ENCODE measurements at places on chromosomes 16 and 17.

DNA sequence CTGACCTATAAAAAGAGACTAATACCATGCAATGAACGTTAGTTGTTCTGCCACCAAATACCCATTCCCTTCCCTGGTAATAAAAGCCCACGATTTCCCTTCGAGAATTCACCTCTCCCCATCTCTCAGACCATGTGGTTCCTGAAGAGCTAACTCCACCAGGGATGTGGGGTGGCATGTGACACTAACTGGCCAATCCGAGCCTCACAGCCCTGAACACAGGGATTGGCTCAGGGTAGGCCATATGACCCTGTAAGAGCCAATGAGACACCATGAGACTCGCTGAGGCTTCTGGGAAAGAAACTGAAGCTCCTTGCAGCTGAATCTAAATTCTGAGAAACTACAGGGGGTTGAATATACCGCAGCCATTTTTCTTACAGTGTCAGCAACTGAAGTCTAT, 21.1 kb downstream of the HELZ start:
- DNase-seq: no peak

GRCh38 chr17:12114686-12115418, 94.2 kb downstream of the MAP2K4 start:
- no peak for DNase-seq

- no peak for DNase-seq
Measured at GRCh38 chr16:47043200-47043599, 69.7 kb upstream of the DNAJA2 start.

DNA sequence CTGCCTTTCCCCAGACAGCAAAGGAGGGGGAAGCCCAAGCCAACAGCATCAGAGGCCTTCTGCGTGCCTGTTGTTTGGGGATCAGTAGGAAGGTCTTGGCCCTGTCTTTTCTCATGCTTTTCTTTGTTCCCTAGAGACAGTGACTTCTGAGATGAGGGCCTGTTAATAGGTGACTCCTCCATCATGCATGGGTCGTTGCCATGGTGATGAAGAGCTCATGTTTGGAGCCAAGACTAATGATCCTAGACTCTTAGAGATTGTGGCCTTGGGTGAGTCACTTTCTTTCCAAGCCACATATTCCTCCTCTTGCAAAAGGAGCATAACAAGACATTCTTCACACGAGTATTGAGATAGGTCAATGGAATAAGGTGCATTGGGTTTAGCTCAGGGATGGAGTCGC, 201.1 kb upstream of the ASIC2 start:
- no peak for DNase-seq

GRCh38 chr17:42568341-42569111, 1.6 kb downstream of the MLX start:
- no peak for DNase-seq

DNA sequence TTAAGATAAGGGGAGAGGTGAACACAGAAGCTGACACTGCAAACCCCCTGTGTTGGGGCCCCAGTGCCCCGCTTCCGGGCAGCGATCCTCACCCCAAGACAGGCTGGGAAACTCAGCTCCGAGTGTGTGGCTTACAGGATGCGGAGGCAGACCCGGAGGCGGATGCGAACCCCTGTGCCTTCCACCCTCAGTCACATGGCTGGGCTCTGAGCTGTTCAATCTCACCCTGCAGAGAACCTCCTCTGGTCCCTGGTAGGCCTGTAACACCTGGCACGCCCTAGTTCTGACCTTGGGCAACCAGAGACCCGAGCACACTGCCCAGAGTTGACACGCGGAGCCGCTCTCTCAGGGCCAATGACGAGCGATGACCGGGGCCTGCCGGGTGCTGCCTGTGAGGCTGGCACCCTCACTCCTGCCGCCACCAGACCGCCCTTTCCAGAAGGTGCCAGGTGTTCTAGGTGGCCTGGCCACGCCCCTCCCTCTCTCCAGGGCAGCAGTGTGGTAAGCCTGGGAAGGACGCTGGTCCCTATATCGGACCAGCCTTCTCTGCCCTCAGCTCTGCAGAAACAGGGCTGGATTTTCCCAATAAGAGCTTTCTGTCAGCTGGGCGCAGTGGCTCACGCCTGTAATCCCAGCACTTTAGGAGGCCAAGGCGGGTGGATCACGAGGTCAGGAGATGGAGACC, 23.3 kb downstream of the MEAK7 start:
- DNase-seq: no peak

GRCh38 chr17:79548116-79548515, 62.7 kb downstream of the RBFOX3 start:
- DNase-seq: no peak

- DNase-seq: no peak
Measured at GRCh38 chr17:39195568-39196160, 1.8 kb downstream of the CACNB1 start.

GRCh38 chr16:13968835-13969234, 48.9 kb downstream of the ERCC4 start:
- DNase-seq: no peak

DNA sequence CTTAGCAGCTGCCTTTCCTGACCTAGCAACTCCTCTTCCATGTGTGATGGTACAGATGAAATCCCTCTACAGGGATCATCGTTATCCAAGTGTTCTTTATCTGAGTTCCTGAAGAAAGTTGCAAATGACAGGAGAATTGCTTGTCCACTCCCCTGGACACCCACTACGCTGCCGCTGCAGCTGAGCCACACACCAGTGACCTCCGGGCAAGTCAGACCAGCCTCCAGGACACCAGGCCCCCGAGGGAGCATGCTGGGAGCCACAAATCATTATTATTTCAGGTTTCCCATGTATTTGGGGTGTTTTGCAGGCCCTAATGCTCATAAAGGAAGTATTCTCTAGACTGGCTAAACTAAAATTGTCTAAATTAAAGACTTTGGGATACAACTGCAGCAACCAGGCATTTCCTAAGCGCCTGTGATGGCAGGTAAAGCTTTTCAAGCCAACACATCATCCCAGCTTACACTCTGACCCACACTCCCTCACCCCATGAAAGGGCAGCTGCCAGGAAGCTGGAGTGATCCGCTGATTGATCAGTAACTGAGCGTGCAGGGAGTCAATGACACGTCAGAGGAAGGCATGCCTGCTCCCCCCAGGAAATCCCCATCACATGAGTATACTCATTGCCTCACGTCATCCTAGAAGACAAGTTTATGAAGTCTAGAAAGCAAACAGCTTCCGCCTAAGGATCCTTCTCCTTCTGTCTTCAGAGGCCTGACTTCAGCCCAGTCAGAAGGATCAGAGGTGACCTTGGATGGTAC, 14.4 kb downstream of the FA2H start:
- DNase-seq: no peak

- no peak for DNase-seq
Measured at GRCh38 chr17:7816926-7817642, 16.9 kb upstream of the KDM6B start.

- no peak for DNase-seq
Measured at GRCh38 chr16:672371-672770, 3.1 kb upstream of the RHBDL1 start.

DNA sequence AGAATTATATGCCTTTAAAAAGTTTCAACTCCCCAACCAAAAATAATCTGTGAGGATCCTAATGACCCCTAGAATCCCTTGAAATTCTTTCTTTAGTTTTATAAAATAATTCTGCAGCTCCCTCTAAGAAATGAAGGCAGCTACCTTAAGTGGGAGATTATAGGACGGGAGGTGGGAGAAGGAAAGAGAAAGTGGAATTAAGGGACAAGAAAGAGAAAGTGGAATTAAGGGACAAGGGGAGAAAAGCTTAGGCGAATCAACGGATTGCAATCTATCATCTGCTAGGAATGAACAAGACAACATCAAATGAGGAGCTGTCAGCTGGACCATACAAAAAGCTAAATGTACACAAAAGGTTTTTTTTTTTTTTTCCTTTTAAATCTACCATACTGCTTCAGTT, 262.0 kb downstream of the ZFHX3 start:
- no peak for DNase-seq

GRCh38 chr17:65896889-65897288, 295.0 kb downstream of the CEP112 start:
- DNase-seq: no peak

- DNase-seq: no peak
Measured at GRCh38 chr17:74739227-74739831, 2.3 kb downstream of the RAB37 start.

DNA sequence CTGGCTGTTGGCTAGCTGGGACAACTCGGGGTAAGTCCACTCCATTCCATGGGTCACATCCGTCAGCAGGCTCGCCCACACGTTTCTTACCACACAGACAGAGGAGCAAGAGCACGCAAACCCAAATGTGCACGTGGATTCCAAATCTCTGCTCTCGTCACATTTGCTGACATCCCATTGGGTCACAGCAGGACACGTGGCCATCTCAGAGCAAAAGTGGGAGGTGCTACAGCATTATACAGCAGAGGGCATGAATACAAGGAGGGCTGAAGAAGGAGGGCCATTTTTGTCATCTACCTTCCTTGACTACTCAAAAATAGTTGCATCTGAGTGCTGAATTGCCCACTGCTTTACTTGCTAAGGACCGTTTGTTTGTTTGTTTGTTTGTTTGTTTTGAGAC, 84.7 kb downstream of the RBBP6 start:
- no peak for DNase-seq

DNA sequence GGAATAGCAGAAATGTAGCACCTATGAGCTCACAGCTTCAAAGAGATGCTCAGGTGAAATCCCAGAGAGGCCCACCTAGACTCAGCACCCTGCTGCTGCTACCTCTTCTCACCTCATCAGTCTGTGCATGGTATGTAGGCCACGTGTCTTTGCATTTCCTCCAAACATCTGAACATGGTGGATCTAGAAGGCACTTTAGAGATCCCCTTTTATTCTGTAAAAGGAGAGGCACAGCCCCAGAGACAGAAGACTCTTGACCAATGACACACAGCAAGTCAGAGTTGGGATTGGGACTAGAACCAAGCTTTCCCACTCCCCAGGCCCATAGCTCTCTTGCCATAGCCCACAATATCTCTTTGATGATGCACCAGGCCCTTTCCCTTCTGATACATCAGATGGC, 19.4 kb upstream of the NKD1 start:
- no peak for DNase-seq

- no peak for DNase-seq
Measured at GRCh38 chr16:23856251-23856709, 20.5 kb downstream of the PRKCB start.

GRCh38 chr17:56325313-56326000, 172.2 kb downstream of the ANKFN1 start:
- no peak for DNase-seq

- no peak for DNase-seq
Measured at GRCh38 chr17:57269052-57269451, 12.7 kb downstream of the MSI2 start.

DNA sequence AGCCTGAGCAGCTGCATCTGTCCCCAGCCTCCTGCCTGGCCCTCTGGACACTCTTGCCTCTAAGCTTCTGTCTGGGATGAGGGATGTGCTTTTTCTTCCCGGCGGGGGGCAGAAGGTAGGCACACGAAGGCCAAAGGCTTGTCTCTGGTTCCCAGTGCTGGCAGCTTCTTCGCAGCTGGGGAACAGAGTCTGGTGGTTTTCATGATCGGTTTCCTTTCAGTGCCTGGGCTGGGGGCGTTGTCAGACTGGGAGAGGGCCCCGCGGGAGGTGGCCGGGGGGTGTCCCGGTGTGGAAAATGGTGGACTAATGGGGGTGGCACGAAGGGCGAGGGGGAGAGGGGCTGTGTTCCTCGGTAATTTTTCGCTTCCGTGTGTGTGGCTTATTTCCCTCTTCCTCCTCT, 988 bp downstream of the RAP1GAP2 start:
- DNase-seq: no peak

DNA sequence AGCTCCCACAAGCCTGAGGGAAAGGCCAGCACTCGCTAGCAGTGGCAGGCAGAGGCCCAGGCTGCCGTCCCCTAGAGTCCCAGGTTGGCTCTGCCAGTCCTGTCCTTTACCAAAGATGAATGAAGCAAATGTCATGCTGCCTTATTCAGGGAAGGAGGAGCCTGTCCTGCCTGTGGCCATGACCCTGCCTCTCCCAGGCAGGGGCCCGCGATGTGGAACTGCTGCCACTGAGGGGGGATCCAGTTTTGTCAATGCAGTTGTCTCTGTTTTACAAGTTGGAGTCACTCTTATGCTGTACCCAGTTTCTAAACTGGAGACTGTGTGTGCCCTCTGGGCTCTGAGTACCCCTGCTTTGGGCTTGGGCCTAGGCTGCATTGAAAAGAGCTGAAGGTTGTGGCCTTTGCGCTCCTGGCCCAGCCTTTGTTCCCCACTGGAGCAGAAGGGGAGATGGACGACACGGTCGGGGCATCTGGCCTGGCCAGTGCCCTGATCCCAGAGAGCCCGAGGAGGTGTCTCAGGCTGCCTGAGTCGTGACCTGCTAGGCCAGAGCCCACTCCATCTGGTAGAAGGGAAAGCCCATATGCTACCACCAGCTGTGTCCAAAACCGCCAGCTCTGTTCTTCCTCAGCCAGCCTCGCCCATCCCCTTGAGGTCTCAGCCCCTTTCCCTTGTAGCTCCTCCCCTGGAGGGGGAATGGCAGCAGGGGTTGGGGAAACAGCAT, 5.5 kb downstream of the LIMD2 start:
- no peak for DNase-seq

DNA sequence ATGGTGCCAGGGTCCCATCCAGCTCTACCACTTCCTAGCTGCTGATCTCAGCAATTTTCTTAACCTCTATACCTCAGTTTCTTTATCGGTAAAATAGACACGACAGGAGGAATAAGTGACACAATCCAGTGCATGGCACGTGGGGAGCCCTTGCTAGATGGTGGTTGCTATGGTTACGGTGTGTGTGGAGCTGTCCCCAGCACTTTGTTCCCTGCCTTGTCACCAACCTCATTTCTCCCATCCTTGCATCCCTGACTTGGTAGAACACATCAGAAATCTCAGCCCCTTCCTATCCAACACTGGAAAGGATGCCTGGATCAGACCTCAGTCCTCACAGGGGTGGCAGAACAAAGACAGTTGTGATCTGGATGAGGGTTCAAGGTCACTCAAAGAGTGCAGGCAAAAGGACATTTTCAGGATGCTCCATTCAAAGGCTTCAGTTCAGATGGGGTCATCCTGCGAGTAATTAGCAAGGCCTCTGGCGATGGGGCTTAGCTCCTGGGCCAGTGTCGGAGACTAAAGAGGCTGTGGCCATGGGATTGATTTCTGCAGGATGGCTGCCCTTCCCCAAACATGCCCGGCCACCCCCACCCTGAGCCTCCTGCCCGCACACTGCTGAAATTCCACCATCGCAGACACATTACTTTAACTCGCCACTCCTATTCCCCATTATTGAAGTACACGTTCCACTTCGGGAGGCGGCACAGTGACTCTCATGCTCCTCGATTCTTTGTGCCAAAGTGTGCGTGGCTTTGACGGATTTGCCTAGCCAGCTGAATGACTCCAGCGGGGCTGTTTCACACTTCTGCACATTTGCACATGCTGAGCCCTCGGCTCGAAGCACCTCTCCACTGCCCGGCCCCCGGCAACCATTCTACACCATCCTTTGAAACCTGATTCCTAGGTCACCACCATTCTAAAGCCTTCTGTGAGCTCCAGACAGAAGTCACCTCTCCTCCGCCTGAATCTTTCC, 40.3 kb downstream of the WNT3 start:
- no peak for DNase-seq

- no peak for DNase-seq
Measured at GRCh38 chr17:29178750-29179231, 1.4 kb downstream of the MYO18A start.

- no peak for DNase-seq
Measured at GRCh38 chr16:83842291-83842690, 34.5 kb downstream of the HSBP1 start.

All from left renal pelvis (tissue), 4 donors.